NCI-H2081 treated with DMSO at 0.1 percent for 48 hours (cell line): ENCODE measurements at places on chromosomes 13 and 19.

- no peak for DNase-seq
Observed at GRCh38 chr13:27125357-27126282, 46.0 kb downstream of the USP12 start.

DNA sequence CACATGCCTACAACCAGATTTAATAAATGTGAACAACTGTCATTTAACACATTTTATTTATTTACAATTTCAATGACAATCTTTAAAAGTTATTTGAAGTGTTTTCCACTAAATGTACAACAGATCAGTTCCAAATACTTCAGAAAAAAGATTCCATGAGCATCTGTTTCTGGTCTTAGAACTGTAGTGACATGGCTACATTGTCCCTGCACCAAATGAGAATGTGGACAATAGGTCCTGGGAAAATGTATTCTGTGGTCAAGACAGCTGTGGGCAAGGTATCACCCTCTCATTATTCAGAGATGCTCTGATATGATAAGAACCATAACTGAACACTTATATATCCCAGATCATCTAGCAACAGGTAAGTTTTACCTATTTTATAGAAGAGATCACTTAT lies 43.7 kb downstream of the ELF1 start:
- no peak for DNase-seq

DNA sequence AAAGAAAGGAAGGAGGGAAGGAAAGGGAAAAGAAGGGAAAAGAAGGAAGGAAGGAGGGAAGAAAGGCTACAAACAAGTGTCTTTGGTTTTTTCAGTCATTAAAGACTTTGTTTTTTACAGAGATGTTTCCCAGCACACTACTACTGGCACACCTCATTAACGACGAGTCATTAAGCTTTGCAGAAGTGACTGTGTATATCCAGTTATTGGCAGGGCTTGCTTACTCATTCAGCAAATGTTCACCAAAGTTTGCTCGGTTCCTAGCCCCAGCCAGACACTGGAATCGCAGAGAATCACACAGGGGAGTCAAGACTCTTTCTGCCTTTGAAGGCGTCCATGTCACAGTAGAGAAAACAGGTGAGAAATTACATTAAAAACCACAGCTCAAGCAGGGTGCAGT lies 4.3 kb downstream of the NLRP12 start:
- DNase-seq = no peak

DNA sequence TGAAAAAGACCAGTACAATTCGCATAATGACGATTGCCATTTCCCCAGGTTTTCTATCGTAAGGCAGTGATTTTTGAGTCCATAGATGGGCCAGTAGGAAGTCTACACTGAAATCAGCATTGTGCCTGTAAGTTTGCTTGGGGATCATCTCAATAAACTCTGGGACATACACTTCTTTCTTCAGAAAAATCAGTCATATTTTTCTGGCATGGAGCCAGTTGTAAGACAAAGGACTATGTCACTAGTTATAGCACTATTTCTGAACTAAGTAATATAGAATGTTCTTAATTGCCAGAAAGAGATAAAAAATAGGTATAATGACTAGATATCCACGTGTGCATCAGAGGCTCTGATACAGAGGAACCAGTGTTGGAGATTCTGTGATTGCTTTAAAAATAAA lies 243.5 kb downstream of the LMO7 start:
- DNase-seq = no peak

- DNase-seq = no peak
Observed at GRCh38 chr19:54191011-54191810, at the start of gene TSEN34. Gene TSEN34 (plus strand): TSS chr19:54191308. CDS start chr19:54191365, 57 bp downstream.

DNA sequence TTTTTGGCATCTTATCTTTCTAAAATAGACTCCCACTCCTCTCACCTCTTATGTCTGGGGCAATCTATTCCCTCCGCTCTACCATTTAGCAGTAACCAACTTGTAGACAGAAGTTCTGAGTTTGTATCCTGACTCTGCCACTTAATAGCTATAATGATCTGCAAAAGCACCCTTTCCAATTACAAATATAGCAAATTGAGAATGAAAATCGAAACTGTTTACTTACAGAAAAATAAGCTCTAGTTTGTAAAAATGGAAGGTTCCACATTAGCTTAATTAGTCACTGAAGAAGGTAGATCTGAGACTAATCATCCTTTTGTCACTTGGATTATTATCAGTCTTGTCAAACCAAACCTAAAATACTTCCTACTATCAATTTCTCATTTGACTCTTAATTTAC lies 409.3 kb downstream of the DIAPH3 start:
- no peak for DNase-seq

GRCh38 chr13:42486711-42487198 lies 87.2 kb upstream of the TNFSF11 start:
- DNase-seq = no peak

DNA sequence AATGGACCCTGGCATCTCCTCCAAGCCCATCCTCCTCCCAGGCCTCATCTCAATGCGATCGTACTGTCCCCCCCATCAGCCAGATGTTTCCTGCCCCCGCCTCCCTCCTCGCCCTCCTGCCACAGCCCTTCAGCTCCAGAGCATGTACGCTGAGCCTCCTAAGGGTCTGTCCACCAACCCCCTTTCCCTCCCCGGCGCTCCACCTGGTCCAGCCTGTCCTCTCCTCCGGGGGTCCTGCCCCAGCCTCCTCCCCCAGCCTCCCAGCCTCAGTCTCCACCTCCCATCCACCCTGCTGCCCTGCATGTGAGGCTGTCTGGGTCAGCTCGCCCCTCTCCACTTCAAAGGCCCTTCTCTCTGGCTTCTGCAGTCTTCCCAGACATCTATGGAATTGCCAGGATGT lies 4.5 kb downstream of the SIRT2 start:
- no peak for DNase-seq

DNA sequence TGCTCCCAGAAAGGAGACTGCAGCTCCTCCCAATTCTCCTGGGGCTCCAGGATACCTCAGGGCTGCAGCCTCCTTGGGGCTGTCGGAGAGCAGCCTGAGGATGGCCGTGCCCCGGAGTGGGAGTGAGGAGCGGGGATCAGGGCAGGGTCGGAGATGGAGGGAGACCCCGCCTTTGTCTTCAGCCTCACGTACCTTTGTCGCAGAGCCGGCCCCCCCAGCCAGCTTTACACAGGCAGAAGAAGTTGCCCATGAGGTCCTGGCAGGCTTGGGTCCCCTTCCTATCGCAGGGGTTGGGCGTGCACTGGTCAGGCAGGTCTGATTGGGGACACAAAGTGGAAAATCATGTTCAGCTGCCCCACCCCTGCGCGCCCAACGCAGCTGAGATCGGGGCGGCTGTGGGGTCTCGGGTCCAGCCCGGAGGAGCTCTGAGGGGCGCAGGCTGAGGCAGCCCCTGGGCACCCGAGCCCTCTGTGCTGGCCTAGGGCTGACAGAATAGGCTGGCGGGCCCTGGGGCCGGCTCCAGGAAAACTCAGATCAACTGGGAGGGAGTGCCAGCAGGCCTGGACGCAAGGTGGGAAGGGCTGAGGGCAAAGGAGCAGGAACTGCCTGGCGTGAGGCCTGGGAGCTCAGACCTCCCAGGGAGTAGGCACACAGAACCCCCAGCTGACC lies 24.2 kb downstream of the GAS6 start:
- no peak for DNase-seq

- no peak for DNase-seq
Observed at GRCh38 chr13:25502031-25502430, 130.3 kb downstream of the ATP8A2 start.

DNA sequence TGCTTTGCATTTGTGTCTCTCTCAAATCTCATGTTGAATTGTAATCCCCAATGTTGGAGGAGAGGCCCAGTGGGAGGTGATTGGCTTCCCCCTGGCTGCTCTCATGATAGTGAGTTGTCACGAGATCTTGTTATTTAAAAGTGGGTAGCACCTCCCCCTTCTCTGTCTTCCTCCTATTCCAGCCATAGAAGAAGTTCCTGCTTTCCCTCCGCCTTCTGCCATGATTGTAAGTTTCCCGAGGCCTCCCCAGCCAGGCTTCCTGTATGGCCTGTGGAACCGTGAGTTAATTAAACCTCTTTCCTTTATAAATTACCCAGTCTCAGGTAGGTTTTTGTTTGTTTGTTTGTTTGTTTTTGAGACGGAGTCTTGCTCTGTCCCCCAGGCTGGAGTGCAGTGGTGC lies 3.8 kb downstream of the LILRA4 start:
- DNase-seq = no peak

DNA sequence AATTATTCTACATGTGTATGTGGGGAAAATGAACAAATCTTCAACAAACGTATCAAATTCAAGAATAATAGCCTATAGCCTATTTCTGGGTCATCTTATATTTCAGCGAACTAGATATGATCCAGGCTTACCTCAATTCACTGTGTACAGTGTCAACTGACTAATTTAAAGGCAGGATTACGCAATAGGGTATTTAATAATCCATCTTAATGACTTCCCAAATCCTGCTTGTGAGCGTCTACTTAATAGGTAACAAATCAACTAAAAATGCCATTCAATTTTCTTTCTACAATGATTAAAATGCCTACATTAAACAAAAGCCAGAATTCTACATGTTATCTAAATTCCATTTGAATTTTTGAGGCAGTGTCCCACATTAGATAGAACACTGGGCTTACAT lies 67.0 kb downstream of the USP12 start:
- no peak for DNase-seq

DNA sequence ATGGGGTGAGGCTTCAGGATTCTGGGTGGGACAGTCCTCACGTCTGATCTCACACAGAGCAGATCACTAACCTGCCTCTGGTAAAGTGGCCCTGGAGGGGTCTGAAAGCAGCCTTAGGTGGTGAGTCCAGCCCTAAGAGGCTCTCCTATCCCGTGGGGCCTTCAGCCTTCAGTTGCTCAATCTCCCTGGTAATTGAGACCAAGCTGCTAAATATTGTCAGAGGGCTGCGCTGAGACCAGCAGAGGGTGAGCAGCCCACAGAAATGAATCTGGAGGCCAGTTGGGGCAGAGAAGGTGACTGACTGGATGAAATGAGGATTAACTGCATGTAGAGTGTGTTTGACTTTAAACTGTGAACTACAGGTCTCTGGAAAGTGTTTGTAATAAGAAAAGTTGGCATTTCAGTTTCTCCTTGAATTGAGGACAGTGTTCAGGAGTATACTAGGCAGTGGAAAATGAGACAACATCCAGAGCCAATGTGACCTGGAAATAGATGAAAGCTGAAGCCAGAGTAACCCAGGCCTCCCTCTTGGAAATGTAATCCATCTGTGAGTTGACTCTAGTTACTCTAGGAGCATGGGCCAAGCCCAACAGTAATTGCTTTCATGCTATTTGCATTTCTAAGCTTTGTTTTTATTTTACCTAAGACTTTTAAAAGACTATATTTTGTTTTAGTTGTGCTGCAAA lies 14.3 kb upstream of the HSPH1 start:
- DNase-seq = no peak

- DNase-seq = no peak
Observed at GRCh38 chr19:51398096-51398704, 7.8 kb upstream of the C19orf84 start.

DNA sequence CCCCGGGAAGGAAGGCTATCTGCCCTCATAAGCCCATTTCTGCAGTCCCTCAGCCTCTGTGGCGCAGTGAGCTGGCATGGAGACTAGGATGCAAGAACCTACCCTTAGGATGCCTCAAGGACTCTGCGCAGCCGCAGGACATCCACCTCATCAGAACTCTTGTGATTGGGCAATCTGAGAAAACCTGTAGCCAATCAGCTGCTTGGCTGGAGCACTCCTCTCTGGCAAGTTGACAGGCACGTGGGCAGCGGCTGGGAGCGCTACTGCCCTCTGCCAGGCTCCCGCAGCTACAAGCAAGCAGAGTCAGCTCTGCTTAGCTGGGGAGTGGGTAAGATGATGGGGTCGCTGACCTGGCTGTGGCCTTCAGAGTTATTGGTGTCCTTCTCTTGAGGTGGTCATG lies 1.5 kb upstream of the ECSIT start:
- peak; percentile 51 for DNase-seq

DNA sequence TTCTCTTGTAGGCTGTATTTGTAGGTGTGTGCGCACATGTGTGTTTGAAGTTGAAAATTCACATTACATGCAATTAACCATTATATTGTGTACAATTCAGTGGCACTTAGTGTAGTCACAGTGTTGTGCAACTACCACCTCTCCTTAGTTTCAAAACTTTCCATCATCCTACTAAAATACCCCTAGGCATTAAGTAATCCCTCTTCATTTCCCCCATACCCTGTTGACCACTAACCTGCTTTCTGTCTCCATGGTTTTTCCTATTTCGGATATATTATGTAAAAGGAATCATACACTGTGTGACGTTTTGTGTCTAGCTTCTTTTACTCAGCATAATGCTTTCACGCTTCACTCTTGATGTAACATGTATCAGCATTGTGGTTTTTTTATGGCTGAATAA lies 16.1 kb downstream of the LSM14A start:
- DNase-seq = no peak

GRCh38 chr19:4197625-4198466 lies 15.4 kb downstream of the ANKRD24 start:
- DNase-seq = no peak

GRCh38 chr13:84816567-84817105 lies 934.4 kb upstream of the SLITRK1 start:
- DNase-seq = no peak

GRCh38 chr13:34967851-34968562 lies 25.9 kb downstream of the NBEA start:
- peak; percentile 10 for DNase-seq

DNA sequence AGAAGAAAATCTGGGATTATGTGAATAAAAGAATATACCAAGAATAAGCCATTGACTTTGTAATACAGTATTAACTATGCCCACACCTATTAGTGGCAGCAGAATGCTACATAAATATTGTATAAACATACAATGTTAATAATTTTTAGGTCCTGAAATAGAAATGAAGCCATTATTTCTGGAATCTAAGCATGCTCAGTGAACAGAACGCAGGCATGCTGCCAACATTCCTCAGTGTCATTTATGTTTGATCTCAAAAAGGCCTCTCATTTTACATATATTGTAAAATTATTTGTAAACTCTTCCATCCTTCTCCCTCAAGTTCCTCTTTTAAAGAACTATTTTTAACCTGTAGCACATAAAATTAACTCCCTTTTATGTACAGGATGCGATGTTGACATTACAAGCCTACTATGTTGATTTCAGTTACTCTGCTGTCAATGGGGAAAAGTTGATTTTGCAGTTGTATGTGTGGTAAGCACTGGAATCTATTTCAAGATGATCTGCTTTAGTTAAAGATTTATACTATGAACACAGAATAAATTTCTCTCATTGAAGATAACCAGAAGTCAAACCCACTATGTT lies 118.8 kb downstream of the VWA8 start:
- no peak for DNase-seq

GRCh38 chr19:3804429-3804828 lies 18.2 kb upstream of the MATK start:
- no peak for DNase-seq

DNA sequence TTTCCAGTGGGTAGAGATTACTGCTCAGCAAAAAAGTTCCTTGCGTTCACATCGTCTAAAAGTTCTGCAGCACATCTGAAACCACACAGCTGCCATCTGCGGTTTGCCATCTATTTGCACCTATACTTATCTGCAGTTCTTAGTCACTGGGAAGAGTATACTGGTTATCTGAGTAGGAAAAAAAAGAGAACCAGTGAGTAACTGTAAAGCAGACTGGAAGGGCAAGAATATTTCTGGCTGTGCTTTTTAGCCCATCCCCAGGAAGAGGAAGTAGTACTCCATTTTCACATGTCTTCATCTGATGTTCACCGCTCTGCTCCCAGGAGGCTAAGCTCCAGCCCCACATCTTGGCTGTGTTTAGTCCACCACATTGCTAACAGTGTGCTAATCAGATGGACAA lies 35.6 kb downstream of the EFNB2 start:
- DNase-seq = no peak
